ENCODE measurements at places on chromosomes 3 and 15.

DNA sequence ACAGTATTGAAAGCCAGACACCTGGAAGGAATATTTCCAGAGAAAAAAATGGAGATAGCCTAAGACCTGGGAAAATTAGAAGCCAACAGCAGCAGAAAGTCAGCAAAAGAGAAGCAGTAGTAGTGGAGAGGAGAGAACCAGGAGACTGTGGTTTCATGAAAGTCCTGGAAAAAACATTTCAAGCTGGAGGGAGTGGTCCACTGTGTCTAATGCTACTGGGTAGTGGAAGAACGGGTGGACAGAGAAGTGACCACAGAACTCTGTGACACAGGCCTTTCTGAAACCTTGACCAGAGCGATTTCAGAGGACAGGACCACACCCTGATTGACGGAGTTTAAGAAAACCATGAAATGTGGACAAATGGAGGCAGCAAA lies 15.3 kb upstream of the SH3BP5 start:
- no peak for DNase-seq

DNA sequence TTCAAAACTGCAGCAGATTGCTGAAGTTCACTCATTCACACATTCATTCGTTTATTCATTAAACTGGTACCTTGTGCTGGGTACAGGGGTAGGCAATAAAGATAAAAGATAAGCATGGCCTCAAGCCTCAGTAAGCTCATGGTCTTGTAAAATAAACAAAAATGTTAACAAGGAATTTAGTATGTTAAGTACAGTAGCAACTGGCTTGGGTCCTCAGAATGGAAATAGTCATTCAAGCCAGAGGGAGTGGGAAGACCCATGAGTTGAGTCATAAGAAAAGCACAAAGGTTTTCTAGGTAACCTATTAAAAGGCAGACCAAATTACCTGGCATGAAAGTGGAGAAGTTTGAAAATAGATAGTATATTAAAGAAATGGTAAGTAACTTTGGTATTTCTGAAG lies 163.3 kb downstream of the CDIN1 start:
- DNase-seq, result no peak

- DNase-seq, result no peak
Measured at GRCh38 chr15:75577401-75578172, 1.5 kb downstream of the PTPN9 start.

GRCh38 chr3:143918848-143919247 lies 52.8 kb upstream of the DIPK2A start:
- no peak for DNase-seq

DNA sequence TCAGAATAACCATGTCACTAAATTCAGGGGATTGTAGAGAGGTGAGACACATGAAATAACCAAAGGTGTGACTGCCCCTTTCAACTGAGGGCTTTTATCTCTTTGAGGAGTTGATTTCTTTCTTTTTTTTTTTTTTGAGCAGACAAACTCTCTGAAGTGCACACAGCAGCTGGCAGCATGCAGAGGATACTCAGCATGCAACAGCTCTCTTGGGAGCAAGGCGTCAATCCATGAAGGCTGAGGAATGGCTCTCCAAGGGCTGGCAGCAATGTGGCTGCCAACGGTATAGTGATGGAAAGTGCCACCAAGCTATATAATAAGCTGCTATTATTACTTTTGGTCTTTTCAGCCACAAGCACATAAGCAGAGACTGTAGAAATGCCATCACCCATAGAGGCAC lies 226.7 kb upstream of the FEZF2 start:
- DNase-seq, result no peak

DNA sequence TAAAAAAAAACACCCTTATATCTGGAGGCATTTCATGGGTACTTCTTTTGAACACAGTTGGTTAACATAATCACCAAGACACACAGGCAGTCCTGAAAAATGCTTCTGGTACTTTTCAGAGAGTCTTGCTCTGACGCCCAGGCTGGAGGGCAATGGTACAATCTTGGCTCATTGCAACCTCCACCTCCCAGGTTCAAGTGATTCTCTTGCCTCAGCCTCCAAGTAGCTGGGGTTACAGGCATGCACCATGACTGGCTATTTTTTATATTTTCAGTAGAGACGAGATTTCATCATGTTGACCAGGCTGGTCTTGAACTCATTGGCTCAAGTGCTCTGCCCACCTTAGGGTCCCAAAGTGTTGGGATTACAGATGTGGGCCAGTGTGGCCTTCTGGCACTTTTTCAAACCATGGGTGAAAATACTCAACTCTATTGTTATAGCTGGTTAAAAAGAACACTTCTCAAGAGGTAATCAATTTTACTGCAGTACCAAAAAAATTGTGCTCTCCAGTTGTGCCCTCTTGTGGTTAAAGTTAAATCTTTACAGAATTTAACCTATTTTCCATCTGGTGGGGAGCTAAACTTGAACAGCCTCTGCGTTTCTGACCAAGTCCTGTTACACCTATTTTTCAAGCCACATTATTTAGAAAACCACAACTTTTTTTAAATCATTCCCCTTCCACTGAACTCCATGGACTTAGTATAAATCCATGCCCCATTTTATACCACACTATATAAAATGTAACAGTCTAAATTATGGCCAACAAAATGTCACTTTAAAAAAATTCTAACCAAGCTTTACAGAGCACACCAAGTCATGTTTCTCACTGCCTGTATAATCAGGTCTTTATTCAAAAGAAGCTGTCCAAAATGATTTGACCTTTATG lies 1.2 kb upstream of the SNAPC5 start:
- no peak for DNase-seq

GRCh38 chr3:31106204-31106603 lies 211.7 kb upstream of the GADL1 start:
- DNase-seq, result no peak

GRCh38 chr3:111541911-111542483 lies at the start of gene CD96:
CD96 (plus strand) TSS chr3:111542197; CDS start chr3:111542249, 52 bp downstream.
- DNase-seq, result no peak

GRCh38 chr15:41011055-41011815 lies 58.0 kb downstream of the CHAC1 start:
- no peak for DNase-seq

- DNase-seq, result no peak
Measured at GRCh38 chr3:46272028-46272451, 29.8 kb downstream of the CCR3 start.

- DNase-seq, result no peak
Measured at GRCh38 chr15:42704492-42704926, 32.4 kb downstream of the CDAN1 start.

GRCh38 chr3:99658274-99658673 lies 19.9 kb downstream of the COL8A1 start:
- DNase-seq, result no peak

DNA sequence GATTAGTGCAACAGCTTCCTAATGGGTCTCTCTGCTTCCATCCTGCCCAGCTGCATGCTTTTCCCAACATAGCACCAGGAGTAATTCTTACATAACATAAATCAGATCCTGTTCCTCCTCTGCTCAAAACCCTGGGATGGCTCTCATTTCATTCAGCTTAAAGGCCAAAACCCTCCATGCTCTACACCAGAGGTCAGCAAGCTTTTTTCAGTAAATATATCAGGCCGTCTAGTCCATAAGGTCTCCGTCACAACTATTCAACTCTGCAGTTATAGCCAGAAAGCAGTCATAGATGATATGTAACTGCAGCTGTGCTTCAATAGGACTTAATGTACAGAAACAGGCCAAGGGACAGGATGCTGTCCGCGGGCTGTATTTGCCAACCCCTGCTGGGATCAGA lies 202.8 kb upstream of the UBE2E2 start:
- no peak for DNase-seq

DNA sequence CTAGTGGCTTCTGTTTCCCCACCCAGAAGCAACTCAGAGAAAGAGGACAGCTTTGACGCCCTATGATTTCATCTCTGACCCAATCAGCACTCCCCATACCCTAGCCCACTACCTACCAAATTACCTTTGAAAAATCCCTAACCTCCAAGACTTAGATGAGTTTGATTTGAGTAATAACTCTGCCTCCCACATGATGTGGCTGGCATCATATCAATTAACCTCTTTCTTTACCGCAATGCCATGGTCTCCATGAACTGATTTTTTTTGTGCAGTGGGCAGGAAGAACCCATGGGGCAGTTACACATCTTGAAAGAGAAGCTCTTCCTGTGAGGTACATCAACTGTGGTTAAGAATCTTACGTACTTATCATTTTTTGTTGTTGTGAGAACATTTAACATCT lies 25.5 kb upstream of the APOD start:
- no peak for DNase-seq

- DNase-seq, result no peak
Measured at GRCh38 chr15:80985981-80986380, 3.6 kb downstream of the MESD start.

- no peak for DNase-seq
Measured at GRCh38 chr3:115766587-115767482, 143.5 kb downstream of the GAP43 start.

GRCh38 chr3:107796791-107797190 lies 274.0 kb downstream of the BBX start:
- no peak for DNase-seq

- DNase-seq, result no peak
Measured at GRCh38 chr3:51173518-51174271, 211.4 kb upstream of the MANF start.
